ENCODE measurements at places on chromosomes 4 and X.

DNA sequence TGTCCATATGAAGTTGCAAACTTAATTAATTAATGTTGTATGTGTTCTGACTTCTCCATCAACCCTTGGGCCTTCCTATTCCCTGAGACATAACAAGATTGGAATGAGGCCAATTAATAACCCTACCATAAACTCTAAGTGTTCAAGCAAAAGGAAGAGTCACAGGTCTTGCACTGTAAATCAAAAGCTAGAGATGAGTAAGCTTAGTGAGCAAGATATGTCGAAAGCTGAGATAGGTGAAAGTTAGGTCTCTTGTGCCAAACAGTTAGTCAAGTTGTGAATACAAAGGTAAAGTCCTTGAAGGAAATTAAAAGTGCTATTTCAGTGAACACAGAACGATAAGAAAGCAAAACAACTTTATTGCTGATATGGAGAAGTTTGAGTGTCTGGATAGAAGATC is 58.2 kb upstream of the GPRIN3 start:
- H3K27me3 ChIP-seq, result no peaks in the 10 kb centered on the region
- no peaks in the 10 kb centered on the region for H3K4me1 ChIP-seq
- H3K4me3 ChIP-seq, result no peak overlapping the region
- no peak overlapping the region for H3K27ac ChIP-seq

- H3K27ac ChIP-seq, result no peak overlapping the region
- no peaks in the 10 kb centered on the region for H3K27me3 ChIP-seq
- H3K4me3 ChIP-seq, result no peak overlapping the region
Observed at GRCh38 chr4:142824368-142824767, 21.7 kb downstream of the INPP4B start.

GRCh38 chr4:123776267-123776666 is 379.7 kb downstream of the SPRY1 start:
- no peaks in the 10 kb centered on the region for H3K36me3 ChIP-seq
- H3K4me1 ChIP-seq, result no peaks in the 10 kb centered on the region

- no peaks in the 10 kb centered on the region for H3K4me1 ChIP-seq
- H3K27me3 ChIP-seq, result no peaks in the 10 kb centered on the region
- DNase-seq, result no peak
- H3K4me3 ChIP-seq, result no peak overlapping the region
Observed at GRCh38 chrX:74520291-74520690, 94.1 kb downstream of the RLIM start.

DNA sequence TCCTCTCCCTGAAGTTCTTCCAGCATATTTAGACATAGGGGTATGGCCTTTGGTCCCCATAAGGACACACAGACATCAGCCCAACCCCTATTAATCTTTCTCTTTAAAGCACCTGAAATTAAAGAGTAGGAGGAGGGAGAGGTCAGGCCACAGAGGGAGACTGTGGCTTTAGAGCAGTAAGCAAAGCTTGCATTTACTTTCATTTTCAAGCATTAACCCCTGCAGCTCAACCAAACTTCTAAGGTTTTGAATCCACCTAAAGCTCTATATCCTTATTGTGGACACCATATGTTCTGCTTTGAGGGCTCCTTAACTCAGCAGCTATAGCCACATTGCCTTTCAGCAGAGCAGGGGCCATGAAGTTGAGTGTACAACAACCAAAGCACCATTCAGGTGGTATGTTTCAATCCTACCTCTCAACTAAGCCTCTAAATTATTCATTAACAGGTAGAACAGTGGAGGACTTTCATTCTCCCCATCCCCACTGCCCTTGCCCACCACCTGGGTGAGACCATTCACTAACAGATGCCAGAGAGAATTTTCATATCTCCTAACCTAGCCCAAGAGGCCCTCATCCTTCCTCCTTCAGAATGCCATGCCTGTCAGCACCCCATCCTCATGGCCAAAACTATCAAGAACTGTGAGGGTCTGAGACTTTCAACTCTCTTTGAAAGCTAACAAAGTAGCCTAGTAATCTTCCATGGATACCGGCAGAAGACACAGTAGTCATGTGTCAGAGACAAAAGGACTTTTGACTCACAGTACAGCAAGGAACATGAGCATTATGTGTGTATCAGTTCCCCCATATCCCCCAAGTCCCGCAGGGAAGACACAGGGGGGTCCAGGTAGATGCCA is 20.8 kb downstream of the LIN54 start:
- H3K27me3 ChIP-seq, result no peaks in the 10 kb centered on the region
- peaks cover 14% of the 10 kb centered on the region for H3K4me1 ChIP-seq
- peak overlapping the region; percentile 47 for H3K4me3 ChIP-seq

DNA sequence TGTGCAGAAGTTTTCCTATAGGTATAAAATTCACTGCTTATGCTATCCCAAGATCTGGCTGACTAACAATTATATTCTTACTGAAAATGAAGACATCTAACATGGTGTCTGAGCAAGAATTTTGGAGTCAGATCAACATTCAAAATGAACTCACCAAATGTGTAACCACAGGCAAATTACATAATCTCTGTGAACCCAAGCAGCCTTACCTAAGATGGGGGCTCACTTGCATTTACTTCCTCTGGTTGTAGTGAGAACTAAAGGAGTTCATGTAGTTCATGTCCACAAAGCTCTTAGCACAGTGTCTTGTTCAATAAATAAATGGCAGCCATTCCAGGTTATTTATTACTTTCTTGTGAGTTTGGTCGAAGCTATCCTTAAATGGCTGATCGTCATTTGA is 163.9 kb upstream of the LCORL start:
- no peak for DNase-seq
- no peaks in the 10 kb centered on the region for H3K27me3 ChIP-seq
- H3K4me3 ChIP-seq, result no peak overlapping the region
- H3K36me3 ChIP-seq, result no peaks in the 10 kb centered on the region

GRCh38 chrX:29541038-29541437 is 674.3 kb upstream of the MAGEB2 start:
- H3K27me3 ChIP-seq, result no peaks in the 10 kb centered on the region
- no peak overlapping the region for H3K4me3 ChIP-seq
- H3K27ac ChIP-seq, result no peak overlapping the region

DNA sequence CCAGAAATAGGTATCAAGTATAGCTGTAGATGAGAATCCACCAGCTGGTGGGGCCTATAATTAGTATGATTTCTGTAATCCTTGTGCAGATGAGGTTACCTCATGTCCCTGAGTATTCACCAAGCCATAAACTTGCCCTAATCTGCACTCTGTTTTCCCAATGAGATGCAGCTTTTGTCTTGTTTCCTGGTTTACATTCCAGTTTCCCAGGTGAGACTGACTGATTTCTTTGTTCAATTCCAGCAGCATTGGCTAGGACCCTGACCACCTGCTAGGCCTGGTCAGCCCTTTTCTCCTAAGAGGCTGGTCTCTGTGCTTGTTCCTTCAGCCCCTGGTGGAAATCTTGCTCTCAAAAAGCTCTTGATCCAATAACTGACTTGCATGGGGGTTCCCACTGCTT is 44.6 kb downstream of the GABRB1 start:
- no peak for DNase-seq
- no peak overlapping the region for H3K27ac ChIP-seq
- no peaks in the 10 kb centered on the region for H3K36me3 ChIP-seq
- H3K27me3 ChIP-seq, result no peaks in the 10 kb centered on the region
- no peak overlapping the region for H3K4me3 ChIP-seq
- no peaks in the 10 kb centered on the region for H3K4me1 ChIP-seq

- DNase-seq, result no peak
- no peaks in the 10 kb centered on the region for H3K27me3 ChIP-seq
- H3K4me3 ChIP-seq, result no peak overlapping the region
Observed at GRCh38 chr4:73434311-73434710, 1.7 kb upstream of the AFP start.

- H3K36me3 ChIP-seq, result no peaks in the 10 kb centered on the region
- H3K4me3 ChIP-seq, result no peak overlapping the region
- H3K27ac ChIP-seq, result no peak overlapping the region
- H3K4me1 ChIP-seq, result no peaks in the 10 kb centered on the region
- H3K27me3 ChIP-seq, result peaks cover 5% of the 10 kb centered on the region
Observed at GRCh38 chrX:50705042-50705441, 109.0 kb downstream of the SHROOM4 start.

DNA sequence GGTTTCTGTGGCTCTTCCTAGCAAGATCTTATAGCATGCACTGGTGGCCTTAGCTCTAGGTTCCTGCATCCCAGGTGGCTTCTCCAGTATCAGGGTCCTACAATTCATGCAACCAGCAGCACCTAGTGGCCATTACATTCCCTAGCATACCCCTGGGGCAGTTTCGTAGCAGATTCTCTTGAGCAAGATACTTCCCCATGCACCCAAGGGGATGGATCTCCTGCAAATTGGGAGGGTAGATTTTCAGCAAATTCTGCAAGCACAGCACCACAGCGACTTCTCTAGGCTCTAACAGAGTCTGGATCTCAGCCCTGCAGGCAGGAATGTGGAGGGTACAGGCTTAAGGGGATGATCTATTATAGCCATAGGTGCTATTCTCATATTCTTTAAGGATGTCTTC is 13.1 kb upstream of the SLC9B1 start:
- DNase-seq, result peak; percentile 60
- H3K27ac ChIP-seq, result no peak overlapping the region
- no peaks in the 10 kb centered on the region for H3K4me1 ChIP-seq
- H3K36me3 ChIP-seq, result peaks cover 7% of the 10 kb centered on the region
- no peaks in the 10 kb centered on the region for H3K27me3 ChIP-seq

DNA sequence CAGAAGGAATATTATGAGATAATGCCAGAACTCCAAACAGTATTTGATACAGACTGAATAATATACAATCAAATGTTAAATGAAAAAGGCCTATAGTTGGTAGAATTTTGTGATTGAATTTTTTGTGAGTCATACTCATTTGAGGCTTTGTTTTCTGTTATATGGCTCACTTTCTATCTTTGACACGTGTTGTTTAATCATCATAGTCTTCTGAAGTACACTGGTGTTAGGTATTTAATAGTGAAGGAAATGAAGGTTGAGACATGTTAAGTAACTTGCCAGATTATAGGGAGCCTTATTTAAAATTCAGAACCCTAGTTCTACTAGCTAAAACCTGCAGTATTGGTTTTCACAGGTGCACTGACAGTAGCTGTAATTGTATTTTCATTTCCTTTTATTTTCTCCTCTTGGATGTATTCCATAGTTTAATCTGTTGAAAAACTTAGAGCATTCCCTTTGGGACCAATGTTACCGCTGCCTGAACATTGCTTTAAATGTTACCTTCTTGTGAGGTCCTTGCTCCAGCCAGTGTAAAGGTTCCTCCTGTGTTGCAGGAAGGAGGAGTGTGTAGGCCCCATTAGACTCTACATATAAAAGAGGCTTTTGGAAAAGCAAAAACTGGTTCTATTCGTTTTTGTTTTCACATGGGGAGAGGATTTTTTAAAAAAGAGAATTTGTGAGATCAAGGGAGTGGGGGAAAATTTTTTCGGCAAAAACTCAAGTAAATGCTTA is 224.1 kb downstream of the ARHGAP10 start:
- no peak overlapping the region for H3K27ac ChIP-seq
- no peaks in the 10 kb centered on the region for H3K27me3 ChIP-seq
- no peak for DNase-seq
- H3K36me3 ChIP-seq, result no peaks in the 10 kb centered on the region

DNA sequence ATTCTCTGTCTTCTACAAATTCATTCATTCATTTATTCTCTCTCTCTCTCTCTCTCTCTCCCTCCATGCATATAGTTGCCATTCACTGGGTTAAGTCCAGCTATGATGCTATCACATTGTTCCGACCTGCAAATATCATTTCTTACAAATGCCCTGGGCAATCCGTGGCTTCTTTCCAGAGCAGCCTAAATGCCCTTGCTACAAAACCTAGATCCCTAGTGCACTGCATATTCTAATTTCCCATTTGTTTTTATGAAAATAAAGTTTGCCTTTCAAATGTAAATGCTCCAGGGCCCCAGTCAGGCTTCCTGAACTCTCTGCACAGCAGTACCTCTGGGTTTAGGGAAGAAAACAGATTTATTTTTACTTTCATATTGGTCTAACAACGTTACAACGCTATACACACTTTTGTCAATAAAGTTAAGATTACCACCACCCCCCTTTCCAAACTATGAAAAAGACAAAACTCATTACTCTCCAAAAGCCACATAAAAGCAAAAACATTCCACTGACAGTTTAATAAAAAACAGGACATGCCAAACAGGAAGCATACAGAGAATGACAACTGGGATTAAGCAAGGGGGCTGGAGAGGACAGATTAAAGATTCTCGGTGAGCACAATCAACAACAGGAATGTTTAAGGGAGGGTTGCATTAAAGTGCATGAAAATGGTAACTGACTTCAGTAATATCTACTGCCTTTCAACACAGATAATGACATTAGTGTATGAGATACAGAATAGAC is 104.3 kb downstream of the USP46 start:
- no peaks in the 10 kb centered on the region for H3K36me3 ChIP-seq
- no peak overlapping the region for H3K4me3 ChIP-seq
- H3K27me3 ChIP-seq, result no peaks in the 10 kb centered on the region
- H3K4me1 ChIP-seq, result peaks cover 1% of the 10 kb centered on the region

DNA sequence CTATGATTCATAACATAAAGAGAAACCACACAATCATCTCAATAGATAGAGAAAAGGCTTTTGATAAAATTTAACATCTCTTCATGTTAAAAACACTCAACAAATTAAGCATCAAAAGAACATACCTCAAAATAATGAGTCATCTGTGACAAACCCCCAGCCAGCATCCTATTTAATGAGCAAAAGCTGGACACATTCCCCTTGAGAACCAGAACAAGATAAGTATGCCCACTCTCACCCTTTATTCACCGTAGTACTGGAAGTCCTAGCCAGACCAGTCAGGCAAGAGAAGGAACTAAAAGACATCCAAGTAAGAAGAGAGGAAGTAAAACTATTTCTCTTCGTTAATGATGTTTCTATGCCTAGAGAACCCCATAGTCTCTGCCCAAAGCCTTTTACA is 507.2 kb downstream of the PABPC4L start:
- H3K27me3 ChIP-seq, result no peaks in the 10 kb centered on the region
- DNase-seq, result no peak
- H3K36me3 ChIP-seq, result no peaks in the 10 kb centered on the region
- H3K27ac ChIP-seq, result no peak overlapping the region

- no peaks in the 10 kb centered on the region for H3K36me3 ChIP-seq
- no peak overlapping the region for H3K4me3 ChIP-seq
- DNase-seq, result no peak
- H3K27ac ChIP-seq, result no peak overlapping the region
- H3K4me1 ChIP-seq, result peaks cover 50% of the 10 kb centered on the region
Observed at GRCh38 chrX:37799936-37800335, 20.1 kb downstream of the CYBB start.

DNA sequence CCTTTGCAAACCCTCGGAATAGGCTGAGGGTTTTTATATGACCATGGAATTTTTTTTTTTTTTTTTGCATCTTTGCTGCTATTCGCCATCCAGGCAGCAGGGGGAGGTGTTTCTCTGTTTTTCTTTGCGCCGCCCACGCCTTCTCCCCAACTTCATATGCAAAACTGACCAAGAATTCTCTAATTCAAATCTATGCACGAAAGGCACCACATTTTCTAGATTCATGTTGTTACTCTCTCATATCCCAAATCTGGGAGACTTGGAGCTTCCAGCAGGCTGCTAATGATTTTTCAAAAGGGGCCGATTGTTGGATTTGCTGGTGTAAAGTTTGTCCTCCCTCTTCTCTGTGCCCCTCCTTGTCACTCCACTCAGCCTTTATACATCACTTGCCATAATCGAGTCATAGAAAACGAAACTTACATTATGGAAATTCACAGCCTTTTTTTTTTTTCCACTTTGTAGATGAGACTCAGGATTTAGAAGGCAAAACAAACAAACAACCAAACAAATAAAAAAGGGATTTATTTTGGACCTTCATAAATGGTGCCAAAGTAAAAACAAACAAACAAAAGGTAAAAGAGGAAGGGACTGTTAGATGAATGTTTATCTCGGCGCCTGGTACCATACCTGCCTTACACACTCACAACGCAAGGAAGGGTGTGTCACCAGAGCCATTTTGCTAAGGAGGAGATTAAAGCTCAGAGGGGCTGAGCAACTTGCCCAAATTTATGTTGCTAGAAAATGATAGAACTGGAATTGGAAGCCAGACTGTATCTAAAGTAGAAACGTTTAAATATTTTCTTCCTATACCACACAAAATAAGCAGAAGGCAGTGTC is 29.3 kb upstream of the BOD1L1 start:
- no peaks in the 10 kb centered on the region for H3K27me3 ChIP-seq
- peak overlapping the region; percentile 86 for H3K4me3 ChIP-seq
- H3K4me1 ChIP-seq, result no peaks in the 10 kb centered on the region
- H3K27ac ChIP-seq, result no peak overlapping the region
- no peaks in the 10 kb centered on the region for H3K36me3 ChIP-seq
